ENCODE measurements at places on chromosomes 1 and 21.

DNA sequence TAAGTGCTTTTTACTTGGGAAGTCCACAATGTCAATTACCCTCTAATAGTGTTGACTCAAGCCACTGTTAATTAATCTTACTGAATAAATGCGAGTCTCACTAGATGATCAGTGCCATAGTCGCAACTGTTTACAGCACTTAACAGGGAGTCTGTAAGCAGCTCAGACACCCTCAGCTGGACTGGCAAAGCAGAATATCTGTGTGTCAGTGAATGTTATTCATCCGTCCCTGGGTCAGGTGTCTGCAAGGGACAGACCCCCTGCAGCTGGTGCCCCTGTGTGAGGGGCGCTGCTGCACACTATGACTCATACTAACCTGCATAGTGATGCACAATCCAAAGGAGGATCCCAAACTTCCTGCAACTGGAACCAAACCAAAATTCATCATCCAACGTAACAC is 306.5 kb downstream of the HHIPL2 start:
- no peak for DNase-seq

DNA sequence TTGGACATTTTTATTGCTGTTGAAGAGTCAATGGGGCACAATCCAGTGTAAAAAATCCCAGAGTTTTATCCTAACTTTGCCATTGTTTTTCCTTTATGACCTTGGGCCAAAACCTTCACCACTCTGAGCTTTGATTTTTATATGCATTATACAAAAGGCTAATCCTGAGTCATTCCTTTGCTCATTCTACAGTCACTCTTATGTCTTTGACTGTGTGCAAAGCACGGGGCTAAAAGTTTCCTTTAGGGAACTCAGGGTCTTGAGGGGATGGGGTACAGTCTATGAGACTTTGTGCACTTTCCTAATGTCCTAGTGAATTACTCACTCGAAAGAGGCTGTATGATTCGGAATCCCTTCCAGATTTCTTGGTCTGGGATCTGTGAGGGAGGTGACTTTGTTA is 543.2 kb upstream of the CAMK1G start:
- DNase-seq, result no peak

GRCh38 chr1:234398849-234399381 is 25.7 kb downstream of the COA6 start:
- no peak for DNase-seq

GRCh38 chr1:153639280-153639679 is 5.4 kb downstream of the CHTOP start:
- DNase-seq, result no peak

- peak; percentile 20 for DNase-seq
Observed at GRCh38 chr1:115679141-115679611, 37.4 kb downstream of the VANGL1 start.

All from AG09319 (cell line).